ENCODE measurements at places on chromosomes 1 and 21.

DNA sequence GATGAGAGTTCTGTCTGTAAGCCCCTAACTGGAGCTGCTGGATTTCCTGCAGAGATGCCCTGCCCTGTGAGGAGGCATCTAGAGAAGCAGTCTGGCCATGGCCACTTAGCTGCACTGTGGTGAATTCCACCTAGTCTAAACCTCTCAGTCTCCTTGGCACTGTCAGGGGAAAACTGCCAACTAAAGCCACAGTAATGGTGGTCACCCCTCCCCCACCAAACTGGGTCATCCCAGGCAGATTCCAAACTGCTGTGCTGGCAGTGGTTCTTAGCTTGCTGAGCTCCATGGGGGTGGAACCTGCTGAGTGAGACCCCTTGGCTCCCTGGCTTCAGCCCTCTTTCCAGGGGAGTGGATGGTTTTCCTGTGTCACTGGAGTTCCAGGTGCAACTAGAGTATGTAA, 740.6 kb downstream of the RWDD3 start:
- no peak for DNase-seq

DNA sequence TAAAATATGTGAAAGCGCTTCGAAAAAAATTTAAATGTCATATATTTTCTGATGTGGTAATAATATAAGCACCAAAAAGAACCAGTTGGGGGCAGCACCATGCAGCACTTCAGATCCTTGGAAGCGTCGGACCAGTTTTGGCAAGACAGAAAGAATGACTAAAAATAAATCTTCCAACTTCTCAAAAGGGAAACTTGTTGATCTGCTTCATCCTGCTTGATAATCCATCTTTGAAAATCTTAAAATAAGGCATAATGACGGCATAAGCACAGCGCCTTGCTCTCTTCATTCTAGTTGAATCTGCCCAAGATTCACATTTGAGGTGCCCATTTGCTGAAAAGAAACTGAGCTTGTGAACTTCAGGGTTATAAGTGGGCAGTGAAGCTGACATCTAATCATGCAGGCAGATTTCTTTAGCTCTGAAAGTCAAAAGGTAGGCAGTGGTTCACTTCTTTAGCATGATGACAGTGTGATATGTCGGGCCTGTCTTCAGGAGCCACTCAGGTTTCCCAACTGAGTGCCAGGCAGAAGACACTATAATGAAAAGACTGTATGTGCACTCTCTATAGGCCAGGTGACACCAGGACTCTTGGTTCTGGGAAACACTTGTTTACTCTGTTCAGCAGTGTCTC, 19.8 kb upstream of the MUTYH start:
- no peak for DNase-seq

DNA sequence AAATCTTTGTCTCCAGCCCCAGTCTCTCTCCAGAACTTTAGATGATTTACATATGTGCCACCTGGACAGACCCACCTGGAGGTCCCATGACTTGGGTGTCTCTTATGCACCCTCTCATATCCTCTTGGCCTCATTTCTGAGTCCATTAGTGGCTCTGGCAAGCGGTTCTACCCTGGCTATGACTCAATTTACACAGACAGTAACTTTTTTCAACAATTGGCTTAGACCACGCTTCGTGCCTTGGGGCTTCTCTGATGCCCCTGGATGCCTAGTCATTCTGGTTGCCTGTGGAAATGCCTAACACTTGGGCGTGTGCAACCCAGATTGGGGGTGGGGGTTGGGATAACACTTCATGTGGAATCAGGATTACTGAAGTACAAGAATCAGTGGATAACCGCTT, 57.1 kb upstream of the GADD45A start:
- DNase-seq: peak; percentile 40

DNA sequence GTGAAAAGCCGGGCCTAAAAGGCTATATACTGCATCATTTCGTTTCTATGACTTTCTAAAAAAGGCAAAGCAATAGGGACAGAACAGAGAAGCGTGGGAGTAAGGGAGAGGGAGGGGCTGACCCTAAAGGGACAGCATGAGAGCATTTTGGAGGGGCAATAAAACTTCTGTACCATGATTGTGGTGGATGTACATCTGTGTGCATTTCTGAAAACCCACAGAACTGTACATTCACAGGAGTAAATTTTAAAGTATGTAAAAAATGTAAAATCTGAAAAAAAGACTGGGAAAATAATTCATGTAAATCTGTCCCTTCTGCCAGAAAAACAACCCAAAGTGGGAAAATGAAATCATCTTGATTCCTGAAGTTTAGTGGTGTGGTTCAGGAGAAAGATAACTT, 235.4 kb downstream of the CENPF start:
- no peak for DNase-seq

GRCh38 chr21:32955311-32956060, 70.2 kb upstream of the OLIG2 start:
- DNase-seq: no peak

DNA sequence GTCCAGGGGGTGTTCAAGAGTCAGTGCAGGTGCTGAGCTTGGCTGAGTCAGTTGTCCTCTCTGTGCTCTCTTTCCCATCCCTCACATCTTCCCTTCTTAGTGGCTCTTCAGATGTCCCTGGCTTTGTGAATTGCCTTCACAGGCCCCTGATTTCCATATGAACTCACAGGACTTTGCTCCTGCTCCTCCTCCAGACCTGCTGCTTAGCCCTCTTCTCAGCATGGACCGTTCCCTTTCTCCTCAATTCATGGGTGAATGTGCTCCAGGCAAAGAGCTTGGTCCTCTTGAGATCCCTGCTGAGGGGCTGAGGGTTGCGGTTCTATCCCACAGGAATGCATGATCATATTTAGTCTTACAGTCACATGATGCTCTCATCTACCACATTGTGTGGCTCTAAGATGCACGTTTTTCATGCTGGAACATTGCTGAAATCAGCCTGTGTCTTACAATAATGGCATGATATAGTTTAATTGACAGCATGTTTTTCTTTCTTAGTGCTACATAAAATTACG, 30.5 kb downstream of the CACNA1E start:
- no peak for DNase-seq

DNA sequence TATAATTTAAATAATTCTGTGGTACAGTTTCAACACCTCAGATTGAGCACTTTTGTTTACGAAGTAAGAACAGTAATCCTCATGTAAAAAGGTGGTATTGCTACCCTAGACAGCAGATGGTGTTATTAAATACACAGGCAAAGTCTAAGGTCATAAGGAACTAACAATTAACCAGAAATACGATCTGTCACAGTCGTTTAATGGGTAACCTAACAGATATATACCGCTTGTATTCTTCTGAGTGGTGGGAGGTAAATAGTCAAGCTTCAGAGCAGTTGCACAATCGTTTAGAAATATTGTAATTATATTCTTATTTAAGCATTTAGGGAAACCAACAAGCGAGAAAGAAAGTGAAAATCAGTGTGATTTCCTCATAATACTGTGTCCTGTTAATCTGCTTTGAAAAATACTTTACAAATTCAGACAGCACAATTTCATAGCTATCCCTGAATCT, 9.8 kb upstream of the IRF2BP2 start:
- no peak for DNase-seq

DNA sequence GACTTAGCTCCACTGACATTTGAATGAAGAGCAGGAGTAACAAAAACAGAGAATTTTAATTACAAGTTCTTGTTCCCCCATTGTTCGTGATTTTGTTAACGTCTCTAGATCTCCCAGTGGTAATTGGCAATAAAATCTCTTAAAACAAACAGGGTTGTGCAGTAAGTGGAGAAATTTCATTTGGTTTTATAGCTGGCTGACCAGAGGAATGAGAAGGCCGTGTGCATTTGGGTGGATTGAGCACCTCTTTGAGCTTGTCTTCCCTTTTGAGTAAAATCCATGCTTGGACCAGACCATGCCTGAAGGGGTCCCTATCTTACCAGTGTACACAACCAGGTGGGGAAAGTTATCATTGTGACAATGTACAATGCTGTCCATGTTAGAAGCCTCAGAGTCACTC, 137.8 kb downstream of the HIVEP3 start:
- DNase-seq: no peak
